ENCODE measurements at places on chromosomes 13 and 19.

DNA sequence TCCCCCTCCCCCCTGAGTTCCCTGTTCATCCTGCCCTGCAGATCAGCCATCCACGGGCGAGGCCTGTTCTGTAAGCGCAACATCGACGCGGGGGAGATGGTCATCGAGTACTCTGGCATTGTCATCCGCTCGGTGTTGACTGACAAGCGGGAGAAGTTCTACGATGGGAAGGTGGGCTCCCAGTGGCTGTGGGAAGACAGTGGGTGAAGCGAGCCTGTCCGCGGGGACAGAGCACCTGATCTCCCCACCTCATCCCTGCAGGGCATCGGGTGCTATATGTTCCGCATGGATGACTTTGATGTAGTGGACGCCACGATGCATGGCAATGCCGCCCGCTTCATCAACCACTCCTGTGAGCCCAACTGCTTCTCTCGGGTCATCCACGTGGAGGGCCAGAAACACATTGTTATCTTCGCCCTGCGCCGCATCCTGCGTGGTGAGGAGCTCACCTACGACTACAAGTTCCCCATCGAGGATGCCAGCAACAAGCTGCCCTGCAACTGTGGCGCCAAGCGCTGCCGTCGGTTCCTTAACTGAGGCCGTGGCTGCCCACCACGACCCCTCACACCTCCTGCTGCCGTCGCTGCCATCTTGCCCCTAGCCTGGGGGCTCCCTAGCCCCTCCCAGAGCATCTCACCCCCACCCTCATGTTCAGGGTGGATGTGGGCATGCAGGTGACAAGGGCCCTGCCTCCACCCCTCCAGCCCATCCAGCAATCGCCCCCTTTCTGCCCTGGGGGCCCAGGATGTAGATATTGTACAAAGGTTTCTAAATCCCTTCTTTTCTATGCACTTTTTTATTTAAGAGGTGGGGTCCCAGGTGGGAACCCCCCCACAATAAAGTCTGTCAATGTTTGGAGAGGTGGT lies 4.0 kb downstream of the IGFLR1 start:
- no peak for DNase-seq

GRCh38 chr13:111472083-111472482 lies 151.6 kb downstream of the TEX29 start:
- no peak for DNase-seq

DNA sequence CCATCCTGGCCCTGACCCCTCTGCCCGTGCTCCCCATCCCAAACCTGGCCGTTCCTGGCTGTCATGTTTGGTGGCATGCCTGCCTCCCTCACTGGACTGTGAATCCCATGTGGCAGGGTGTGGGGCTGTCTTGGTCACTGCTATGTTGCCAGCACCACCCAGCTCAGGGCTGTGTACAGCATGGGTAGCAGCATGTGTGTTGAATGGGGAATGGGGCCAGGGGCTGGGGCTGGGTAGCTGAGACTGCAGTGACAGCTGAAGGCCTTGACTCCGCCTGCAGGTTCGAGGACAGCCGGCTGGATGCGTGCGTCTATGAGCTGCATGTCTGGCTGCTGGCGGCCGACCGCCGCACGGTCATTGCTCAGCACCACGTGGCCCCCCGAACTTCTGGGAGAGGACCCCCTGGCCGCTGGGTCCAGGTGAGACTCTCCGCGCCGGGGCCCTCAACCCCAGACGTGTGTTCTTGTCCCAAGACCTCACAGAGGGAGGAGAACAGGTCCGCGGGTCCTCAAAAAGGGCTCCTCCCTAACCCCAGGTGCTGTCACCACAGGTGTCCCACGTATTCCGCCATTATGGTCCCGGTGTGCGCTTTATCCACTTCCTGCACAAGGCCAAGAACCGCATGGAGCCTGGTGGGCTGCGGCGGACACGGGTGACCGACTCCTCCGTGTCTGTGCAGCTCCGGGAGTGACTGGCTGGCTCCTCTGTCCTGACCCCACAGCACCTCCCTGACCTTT lies 3.5 kb downstream of the NCCRP1 start:
- DNase-seq, result no peak

DNA sequence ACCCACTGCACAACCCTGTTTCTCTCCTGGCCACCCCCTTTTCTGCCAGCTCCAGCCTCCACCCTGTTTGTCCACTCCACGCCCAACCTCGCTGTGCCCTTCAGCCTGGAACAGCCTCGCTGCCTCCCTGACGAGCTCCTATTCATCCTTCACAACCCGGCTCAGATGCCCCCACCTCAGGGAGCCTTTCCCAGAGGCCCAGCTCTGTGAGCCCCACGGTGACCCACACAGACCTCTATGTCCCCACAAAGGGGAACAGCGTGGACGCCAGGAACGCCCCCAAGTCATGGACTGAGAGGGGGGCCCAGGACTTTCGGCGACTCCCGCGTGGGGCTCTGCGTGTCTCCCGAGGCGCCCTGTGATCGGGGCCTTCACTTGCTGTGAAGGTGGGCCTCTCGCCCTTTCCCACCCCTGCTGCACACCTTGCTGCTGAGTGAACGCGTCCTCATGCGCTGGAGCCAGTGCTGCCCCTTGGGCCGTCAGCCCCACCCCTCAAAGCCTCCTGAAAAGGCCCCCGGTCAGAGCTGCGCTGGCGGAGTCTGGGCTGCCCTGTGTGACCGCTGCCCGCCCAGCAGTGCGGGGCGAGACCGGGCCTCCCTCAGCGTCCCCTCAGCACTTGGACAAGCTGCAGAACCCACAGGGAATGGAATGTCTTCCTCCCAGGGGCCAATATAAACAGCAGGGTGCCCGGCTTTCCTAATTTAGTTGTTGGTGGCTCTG lies 40.0 kb downstream of the ADPRHL1 start:
- DNase-seq, result no peak

DNA sequence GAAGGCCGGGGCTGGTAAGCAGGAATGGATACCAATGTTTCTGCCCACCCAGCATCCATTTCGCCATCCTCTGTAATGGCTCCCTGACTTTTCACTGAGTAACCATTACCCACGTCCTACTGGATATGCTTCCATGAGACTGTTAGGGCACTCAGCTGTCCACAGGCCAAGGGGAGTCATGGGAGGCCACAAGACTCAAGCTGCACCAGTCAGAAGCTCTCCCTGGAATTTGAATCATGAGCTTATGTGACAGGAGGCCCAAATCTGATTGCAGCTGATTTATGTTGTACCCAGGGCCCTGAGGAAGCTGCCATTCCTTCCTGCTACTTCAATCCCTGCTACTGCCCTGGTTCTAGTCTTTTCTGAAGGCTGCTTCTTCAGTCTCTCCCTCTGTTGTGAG lies 28.3 kb downstream of the DEDD2 start:
- DNase-seq, result no peak

- DNase-seq, result no peak
Measured at GRCh38 chr19:45163156-45163555, 2.4 kb upstream of the NKPD1 start.

GRCh38 chr13:111859354-111860230 lies 207.4 kb upstream of the SOX1 start:
- DNase-seq, result no peak

GRCh38 chr19:9871626-9872338 lies 36.7 kb downstream of the PIN1 start:
- no peak for DNase-seq

DNA sequence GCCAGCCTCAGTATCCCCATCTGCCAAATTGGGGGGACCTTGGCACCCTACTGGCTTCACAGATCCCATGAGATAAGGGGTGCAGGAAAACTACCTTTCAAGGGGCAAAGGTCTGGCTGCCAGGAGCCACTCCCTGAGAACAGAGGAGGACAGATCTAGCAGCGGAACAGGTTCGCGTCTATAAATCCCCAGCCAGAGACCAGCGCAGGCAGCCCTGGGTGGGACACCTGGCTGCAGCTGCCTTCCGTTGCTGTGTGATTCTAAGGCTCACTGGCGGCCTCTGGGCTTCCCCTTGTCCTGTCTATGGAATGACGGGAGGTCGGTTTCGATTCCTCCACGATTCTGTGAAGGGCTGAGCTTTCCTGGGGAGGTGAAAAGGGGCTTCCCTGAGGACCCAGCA lies 7.3 kb downstream of the RELB start:
- DNase-seq, result no peak

- DNase-seq, result no peak
Measured at GRCh38 chr13:48542581-48543341, 9.9 kb upstream of the RCBTB2 start.

- no peak for DNase-seq
Measured at GRCh38 chr13:109148243-109148642, 518.8 kb downstream of the MYO16 start.

GRCh38 chr19:642767-643727 lies 3.4 kb downstream of the FGF22 start:
- no peak for DNase-seq

DNA sequence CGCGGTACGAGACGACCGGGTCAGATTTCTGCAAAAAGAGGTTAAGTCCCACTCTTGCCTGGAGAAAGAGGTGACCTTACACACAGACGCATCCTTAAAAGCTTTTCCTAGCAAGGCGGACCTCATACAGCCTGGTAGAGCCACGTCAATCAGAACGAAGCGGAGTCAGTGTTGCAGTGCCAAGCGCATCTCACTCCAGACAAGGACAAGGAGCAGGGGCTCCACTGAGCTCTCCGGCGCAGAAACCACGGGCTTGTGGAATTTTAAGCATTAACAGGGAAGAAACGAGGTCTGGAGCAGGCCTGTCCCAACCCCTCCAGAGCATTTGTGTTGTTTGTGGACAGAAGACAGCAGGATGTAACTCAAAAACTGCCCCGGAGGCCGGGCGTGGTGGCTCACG lies 7.1 kb downstream of the EEF2 start:
- no peak for DNase-seq

GRCh38 chr19:41638641-41639081 lies 11.8 kb upstream of the CEACAM4 start:
- no peak for DNase-seq

DNA sequence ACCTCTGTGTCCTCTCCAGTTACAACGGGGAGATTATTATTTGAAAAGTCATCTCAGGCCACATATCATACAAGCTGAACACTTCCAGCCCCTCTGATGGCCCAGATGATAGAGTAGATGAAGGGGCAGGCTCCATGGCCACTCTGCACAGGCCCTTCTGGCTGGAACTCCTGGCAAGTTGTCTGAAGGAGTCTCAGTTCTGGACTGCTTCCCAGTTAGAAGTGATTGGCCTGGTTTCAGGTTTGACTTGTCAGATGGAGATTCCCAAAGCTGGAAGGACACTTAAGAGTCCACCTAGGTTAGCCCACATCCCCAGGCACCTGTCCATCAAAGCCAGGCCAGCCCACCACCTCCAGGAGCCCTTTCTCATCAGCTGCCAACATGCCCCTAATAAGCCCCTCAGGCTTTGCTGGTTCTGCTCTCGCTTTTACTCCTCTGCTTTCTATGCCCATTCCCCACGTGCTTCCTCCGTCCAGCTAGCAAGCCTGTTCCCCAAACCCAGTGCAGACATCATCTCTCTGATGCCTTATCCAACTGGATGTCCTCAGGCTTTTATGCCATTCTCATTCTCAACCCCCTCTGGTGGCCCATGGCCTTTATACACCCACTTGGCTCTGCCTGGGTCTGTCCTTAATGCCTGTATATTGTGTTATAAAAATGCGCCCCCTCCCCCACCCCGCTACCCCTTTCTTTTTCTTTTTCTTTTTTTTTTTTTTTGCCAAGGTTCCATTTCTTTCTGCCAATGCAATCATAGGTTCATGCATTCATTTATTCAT lies 56.5 kb downstream of the HSPH1 start:
- DNase-seq, result no peak

DNA sequence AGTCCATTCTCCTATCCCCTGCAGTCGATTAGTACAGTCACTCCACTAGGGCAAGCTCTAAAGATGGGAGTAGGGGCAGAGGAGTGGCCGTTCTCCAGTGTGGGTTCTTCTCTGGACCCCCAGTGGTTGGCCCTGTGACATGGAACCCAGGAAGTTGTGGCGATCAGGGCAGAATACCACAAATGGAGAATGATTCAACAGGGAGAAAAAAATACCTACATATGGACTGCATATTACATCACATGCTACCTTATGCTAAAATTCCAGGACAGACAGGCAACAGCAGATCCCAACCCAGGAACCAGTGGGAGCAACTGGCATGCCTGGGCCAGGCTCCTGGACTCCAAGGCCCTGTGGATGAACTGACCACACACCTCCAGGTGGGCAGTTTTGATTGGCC lies 20.4 kb downstream of the POU2F2 start:
- DNase-seq, result no peak

GRCh38 chr19:9295411-9295849 lies 14.2 kb downstream of the ZNF699 start:
- DNase-seq, result no peak

GRCh38 chr19:11506101-11506555 lies 489 bp upstream of the ZNF653 start:
- DNase-seq, result no peak

DNA sequence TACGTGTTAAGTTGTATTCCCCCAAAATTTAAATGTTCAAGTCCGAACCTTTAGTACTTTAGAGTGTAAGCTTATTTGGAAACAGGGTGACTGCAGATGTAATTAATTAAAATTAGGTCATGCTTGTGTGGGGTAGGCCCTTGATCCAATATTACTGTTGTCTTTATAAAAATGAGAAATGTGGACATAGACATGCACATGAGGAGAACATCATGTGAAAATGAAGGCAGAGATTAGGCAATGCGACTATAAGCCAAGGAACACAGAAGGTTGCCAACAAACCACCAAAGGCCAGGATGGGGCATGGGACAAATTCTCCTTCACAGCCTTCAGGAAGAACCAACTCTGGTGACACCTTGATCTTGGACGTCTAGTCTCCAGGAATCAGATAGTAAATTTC lies 1698.4 kb upstream of the SLC10A2 start:
- DNase-seq, result no peak

DNA sequence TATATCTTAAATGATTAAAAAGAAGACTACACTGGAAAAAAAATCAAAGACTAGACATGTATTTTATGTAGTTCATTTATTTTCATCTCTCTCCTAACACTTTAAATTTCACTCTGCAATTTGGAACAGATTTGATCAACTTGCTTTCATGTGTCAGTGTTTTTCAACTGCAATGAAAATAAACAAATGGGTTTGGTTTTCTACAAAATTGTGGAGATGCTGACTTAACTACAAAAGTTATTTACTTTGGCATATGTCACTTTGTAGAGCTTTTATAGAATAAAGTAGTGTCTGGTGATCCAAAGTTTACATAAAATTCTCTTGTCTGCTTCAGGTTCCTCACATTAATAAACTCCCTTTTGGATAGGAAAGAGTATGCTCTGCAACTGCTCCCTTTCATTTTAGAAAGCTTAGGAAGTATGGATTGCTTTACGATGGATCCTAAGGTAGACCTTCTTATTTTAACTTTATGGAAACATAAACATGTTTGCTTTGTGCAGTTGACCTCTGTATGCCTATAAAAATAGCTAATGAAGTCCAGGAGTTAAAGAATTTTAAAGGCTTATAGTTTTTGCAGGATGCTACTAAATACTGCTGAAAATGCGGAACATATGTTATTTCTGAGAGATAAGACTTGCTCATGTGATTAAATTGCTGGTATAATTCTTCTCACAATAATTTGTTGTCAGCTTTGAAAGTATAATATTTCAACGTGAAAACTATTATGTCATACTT lies 815.9 kb downstream of the PCDH9 start:
- DNase-seq, result no peak

DNA sequence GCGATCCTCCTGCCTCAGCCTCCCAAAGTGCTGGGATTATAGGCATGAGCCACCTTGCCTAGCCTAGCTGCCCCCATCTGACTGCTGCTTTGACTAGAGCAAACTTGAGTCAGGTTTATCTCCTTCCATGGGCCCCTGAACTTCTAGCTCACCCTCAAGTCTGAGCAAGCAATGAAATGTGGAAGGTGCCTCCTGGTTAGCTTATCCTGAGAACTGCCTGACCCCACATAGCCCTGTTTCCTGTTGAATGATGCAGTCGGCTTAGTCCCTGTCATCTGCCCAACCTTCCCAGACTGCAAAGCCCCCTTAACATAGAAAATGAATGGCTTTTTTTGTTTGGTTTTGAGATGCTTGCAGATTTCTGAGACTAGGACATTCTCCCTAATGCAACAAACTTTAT lies 8.9 kb upstream of the TMEM160 start:
- no peak for DNase-seq

Measured in central memory CD8-positive, alpha-beta T cell (primary cell).